Activated T-helper 2 cell treated with anti-CD3 and anti-CD28 coated beads, Interferon-gamma antibody, Interleukin-2, Interleukin-4, amounts not matched to agents 10 μg/mL and 5 μg/mL and 100 μg/mL, durations not matched to agents 14 hours and 24 hours and 36 hours (primary cell): ENCODE measurements at places on chromosomes 12 and 14. TPM values are rescaled to one million over a fixed set of nuclear protein-coding genes. Genes with fewer than 3 reads are reported as not detected.

The GLIPR1 gene
- 7.4 and 7.6 TPM in 2 replicates for total RNA-seq

DNA sequence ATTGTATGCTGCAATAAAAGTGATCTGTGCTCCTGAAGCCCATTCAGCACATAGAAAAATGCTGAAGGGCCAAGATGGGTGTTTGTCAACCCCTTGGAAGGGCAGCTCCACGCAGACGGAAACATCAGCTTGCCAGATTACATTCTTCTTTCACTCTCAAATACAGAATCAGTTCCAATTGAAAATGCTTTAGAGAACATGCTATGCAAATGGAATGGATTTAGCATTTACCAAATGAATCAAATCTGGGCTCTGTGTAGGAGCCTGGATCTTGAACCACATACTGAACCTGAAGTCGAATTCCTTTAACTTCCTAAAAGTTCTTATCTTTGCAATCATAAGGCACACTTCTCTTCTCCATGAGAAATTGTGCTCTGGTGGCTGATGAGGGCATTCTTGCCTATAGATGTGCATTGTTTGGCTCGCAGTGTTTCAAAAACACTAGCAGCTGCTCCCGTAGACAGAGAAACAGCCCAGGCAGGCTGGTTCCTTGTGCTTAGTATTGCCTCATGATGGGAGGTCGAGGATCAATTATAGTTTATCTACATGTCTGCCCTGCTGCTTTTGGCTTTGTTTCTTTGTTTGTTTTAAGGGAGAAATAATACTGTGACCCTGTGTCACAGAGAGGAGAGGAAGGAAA lies 489.8 kb upstream of the FLRT2 start:
- no peak for DNase-seq

DNA sequence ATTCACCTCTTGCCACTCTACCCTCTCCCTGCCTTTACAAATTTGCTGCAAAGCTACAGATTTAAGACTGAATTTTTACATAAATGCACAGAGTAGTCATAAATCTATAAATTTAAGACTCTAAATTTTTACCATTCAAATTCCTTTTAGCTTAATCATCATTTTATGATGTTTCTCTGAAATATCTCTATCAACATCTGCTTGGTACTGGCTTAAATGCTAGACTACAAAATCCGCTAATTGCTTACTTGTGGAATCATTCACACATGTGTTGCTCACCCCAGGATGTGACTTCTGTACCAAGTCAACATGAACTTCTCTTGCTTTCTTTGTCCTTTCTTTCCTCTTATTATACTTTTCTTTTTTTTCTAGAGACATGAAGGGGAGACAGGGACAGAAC lies 109.2 kb downstream of the GALC start:
- DNase-seq, result no peak

GRCh38 chr12:129911428-129912049 lies 7.7 kb upstream of the TMEM132D start:
- DNase-seq, result no peak

GRCh38 chr12:71900091-71900490 lies 38.6 kb upstream of the TPH2 start:
- DNase-seq, result no peak

- no peak for DNase-seq
Measured at GRCh38 chr12:115619889-115620288, 657.6 kb downstream of the MED13L start.
